ENCODE measurements at places on chromosomes 5 and 9. TPM values are rescaled to one million over a fixed set of nuclear protein-coding genes. Genes with fewer than 3 reads are reported as not detected.

DNA sequence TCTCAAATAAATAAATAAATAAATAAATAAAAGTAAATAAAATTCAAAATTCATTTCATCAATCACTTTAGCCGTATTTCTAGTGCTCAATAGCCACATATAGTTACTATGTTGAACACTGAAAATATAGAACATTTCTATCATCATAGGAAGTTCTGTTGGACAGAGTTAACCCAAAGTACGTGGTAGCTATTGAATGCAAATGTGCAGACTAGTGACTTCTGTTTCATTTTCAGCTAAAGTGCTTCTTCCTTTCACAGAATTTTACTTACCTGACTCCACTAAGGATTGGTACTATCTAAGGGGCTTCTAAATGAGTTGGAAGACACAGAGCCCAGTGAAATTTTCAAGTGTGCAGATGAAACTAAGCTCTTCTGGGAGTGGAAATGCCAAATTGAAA, 1208.3 kb downstream of the MAT2B start:
- no peak overlapping the region for H3K4me3 ChIP-seq
- no peaks in the 10 kb centered on the region for H3K4me1 ChIP-seq
- H3K27me3 ChIP-seq = no peaks in the 10 kb centered on the region

GRCh38 chr5:91103353-91104061, 279.6 kb downstream of the ARRDC3 start:
- H3K36me3 ChIP-seq = no peaks in the 10 kb centered on the region
- no peak for DNase-seq
- H3K4me3 ChIP-seq = no peak overlapping the region
- no peak overlapping the region for H3K27ac ChIP-seq

GRCh38 chr5:103908336-103909080, 345.9 kb upstream of the NUDT12 start:
- H3K27ac ChIP-seq = no peak overlapping the region
- no peaks in the 10 kb centered on the region for H3K27me3 ChIP-seq
- no peaks in the 10 kb centered on the region for H3K4me1 ChIP-seq
- DNase-seq = no peak
- no peak overlapping the region for H3K4me3 ChIP-seq

GRCh38 chr5:34054400-34054729, 11.4 kb upstream of the C1QTNF3 start:
- DNase-seq = no peak
- no peak overlapping the region for H3K4me3 ChIP-seq

GRCh38 chr9:77882294-77882693, 149.3 kb downstream of the GNAQ start:
- no peak for DNase-seq
- H3K27me3 ChIP-seq = no peaks in the 10 kb centered on the region
- H3K4me1 ChIP-seq = no peaks in the 10 kb centered on the region
- H3K4me3 ChIP-seq = no peak overlapping the region

GRCh38 chr5:41869151-41869723, 988 bp downstream of the OXCT1 start:
- DNase-seq = no peak
- H3K27ac ChIP-seq = peak overlapping the region; percentile 97
- peak overlapping the region; percentile 91 for H3K4me3 ChIP-seq
- H3K27me3 ChIP-seq = no peaks in the 10 kb centered on the region
- no peaks in the 10 kb centered on the region for H3K36me3 ChIP-seq

- peaks cover 7% of the 10 kb centered on the region for H3K27me3 ChIP-seq
- H3K4me1 ChIP-seq = no peaks in the 10 kb centered on the region
- no peaks in the 10 kb centered on the region for H3K36me3 ChIP-seq
- no peak for DNase-seq
- H3K4me3 ChIP-seq = no peak overlapping the region
Observed at GRCh38 chr5:129904667-129905472, 605 bp downstream of the CHSY3 start.

DNA sequence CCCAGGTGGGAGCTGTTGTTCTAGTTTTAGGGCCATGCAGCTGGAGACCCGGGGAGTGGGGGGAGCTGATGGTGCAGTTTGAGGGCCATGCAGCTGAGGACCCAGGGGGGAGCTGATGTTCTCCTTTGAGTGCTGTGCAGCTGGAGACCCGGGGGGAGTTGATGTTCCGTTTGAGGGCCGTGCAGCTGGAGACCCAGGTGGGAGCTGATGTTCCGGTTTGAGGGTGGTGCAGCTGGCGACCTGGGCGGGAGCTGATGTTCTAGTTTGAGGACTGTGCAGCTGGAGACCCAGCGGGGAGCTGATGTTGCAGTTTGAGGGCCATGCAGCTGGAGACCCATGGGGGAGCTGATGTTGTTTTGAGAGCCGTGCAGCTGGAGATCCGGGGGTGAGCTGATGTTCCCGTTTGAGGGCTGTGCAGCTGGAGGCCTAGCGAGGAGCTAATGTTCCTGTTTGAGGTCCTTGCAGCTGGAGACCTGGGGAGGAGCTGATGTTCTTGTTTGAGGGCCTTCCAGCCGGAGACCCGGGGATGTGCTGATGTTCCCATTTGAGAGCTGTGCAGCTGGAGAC, 14.6 kb downstream of the PDCD6 start:
- H3K36me3 ChIP-seq = peaks cover 36% of the 10 kb centered on the region
- H3K27me3 ChIP-seq = no peaks in the 10 kb centered on the region
- no peak for DNase-seq

DNA sequence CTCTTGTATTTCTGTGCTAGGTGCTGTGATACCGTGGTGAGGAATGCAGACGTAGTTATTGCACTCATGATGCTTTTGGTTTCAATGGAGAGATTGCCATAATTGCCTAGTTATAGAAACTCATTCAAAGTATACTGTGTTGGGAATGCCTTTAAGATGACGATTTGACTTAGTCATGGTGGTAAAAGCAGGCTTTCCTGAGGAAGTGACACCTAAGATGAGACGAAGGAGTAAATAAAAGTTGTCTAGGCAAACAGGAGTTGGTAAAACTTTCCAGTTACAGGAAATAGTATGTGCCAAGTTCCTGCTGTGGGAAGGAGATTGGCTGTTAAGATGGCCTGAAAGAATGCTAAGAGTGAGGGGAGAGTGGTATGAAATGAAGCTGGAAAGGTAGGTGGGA, 48.1 kb downstream of the FOCAD start:
- no peak overlapping the region for H3K27ac ChIP-seq
- no peak for DNase-seq
- no peaks in the 10 kb centered on the region for H3K4me1 ChIP-seq
- H3K4me3 ChIP-seq = no peak overlapping the region
- H3K27me3 ChIP-seq = no peaks in the 10 kb centered on the region
- H3K36me3 ChIP-seq = no peaks in the 10 kb centered on the region

DNA sequence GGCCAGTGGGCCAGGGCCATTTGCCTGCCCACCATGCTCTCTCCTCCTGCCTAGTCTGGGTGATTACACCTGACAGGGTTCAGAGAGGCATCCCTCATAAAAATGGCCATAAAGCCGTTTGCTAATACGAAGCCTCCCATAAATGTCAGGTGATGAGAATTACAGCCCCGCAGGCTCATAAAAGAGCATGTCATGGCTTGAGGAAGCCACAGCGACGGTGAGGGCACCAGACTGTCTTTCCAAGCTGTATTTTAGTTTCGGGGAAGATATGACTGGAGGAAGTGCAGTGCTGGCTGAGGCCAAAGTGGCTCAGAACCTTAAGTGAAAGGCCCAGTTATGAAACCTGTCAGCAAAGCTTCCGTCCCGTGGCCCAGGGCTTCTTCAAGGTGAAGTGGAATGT, 18.5 kb upstream of the TCERG1 start:
- H3K4me3 ChIP-seq = no peak overlapping the region
- no peaks in the 10 kb centered on the region for H3K4me1 ChIP-seq
- H3K27ac ChIP-seq = no peak overlapping the region
- no peaks in the 10 kb centered on the region for H3K27me3 ChIP-seq

DNA sequence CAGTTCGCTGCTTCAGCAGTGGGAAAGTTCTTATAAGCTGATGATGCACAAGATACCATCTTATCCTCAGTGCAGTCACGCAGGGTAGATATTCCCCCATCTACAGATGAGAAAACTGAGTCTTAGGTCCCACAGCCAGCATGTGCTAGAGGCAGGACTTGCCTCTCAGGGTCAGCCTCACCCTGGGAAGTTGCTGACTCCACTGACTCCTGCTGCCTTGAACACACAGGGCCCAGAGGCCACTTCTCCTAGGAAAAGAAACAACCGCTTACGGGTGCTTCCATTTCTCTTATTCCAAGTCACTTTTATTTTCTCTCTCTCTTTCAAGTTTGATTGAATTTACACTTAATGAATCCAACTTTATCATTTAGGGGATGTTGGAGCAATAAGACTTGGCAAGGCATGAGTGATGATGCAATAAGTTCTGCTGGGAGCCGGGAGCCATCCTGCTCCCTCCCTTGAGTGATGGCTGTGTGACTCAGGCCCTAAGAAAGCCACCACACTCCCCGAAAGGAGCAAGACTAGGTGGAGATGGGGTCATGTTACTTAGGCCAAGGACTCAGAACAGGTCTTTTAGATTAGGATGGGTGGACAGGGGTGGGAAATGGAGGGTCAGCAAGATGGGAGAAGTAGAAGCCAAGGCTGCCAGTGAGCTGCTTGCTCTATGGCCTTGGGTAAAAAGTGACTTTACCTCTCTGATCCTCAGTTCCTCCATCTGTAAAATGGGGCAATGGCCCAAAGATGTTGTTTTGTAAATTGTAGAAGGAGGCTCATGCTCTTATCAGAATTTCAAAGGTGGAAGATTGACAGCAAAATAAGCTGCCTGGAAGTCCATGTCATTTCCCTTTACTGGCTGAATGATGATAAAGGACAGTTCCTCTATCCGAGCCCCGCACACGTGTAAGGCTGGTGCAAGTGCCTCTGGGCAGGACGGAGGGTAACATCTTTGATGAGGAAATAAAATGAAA, 67.4 kb upstream of the ZNF618 start:
- no peaks in the 10 kb centered on the region for H3K36me3 ChIP-seq
- no peak overlapping the region for H3K4me3 ChIP-seq
- H3K4me1 ChIP-seq = no peaks in the 10 kb centered on the region
- H3K27me3 ChIP-seq = no peaks in the 10 kb centered on the region
- no peak overlapping the region for H3K27ac ChIP-seq

GRCh38 chr9:34378376-34379060, 1.8 kb upstream of the MYORG start:
- no peak overlapping the region for H3K4me3 ChIP-seq
- H3K27me3 ChIP-seq = no peaks in the 10 kb centered on the region
- DNase-seq = no peak

- no peaks in the 10 kb centered on the region for H3K4me1 ChIP-seq
- DNase-seq = no peak
- H3K27me3 ChIP-seq = no peaks in the 10 kb centered on the region
- no peaks in the 10 kb centered on the region for H3K36me3 ChIP-seq
- no peak overlapping the region for H3K4me3 ChIP-seq
Observed at GRCh38 chr5:72364171-72364570, 44.0 kb downstream of the PTCD2 start.

DNA sequence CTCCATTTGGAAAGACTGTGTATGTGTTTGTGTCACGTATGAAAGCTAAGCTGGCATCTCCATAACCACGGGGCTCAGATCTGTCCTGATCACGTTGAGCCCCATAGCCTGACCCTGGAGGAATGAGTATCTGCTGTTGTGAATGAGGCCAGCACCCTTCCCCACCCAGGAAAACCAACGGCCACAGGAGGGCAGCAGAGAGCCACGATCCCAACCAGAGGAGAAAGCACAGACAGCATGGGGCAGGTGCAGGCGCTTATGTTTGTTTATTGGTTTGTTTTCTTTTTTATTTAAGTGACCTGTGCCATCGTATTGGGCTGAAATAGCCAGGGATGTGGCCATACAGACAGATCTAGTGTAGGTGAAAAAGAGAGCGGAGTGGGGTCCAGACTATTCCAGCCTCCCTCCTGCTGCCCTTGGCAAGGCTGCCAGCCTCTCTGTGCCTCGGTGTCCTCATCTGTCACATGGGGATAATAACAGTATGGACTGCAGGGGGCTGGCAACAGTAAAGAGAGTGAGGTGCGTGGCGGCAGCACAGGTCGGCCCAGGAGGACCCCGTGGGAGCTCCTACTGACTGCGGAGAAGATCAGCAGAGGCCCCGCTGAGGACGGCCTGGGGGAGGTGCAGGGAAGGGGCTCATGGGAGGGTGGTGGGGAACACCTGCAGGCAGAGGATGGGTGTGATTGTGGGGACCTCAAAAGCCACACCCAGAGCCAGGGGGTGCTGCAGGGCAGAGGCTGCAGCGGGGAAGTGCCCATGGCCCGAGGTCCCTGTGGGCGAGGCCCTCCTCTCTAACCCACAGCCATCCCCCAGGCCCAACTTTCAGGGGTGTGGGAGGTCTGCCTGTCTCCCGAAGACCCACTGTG, 12.1 kb downstream of the OR2V2 start:
- DNase-seq = peak; percentile 83
- no peaks in the 10 kb centered on the region for H3K27me3 ChIP-seq
- no peaks in the 10 kb centered on the region for H3K36me3 ChIP-seq
- peak overlapping the region; percentile 89 for H3K27ac ChIP-seq

DNA sequence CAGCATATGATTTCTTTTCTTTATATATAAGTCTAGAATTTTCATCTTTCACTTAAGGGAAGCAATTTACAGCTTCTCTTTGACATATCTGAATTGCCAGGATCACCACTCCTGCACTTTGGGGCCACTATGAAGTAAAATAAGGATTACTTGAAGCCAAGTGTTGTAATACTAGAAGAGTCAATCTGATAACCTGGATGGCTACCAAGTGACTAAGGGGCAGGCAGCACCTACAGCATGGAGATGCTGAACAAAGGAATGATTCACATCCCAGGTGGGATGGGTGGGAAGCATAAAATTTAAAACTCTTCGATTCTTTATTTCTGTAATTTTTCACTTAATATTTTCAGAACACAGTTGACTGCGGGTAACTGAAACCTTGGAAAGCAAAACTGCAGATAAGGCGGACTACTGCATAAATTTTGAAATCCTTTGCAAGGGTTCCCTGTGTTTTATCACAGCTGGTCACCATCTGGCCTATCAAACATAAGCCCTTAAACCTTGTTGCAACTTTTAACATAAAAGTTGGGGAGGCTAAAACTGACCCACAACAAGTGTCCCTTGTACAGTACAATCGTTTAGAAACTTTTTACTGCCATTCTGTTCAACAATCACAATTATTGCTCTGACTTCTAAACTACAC, 31.2 kb downstream of the NR3C1 start:
- no peaks in the 10 kb centered on the region for H3K36me3 ChIP-seq
- H3K4me1 ChIP-seq = peaks cover 10% of the 10 kb centered on the region
- no peak for DNase-seq
- H3K4me3 ChIP-seq = no peak overlapping the region
- no peak overlapping the region for H3K27ac ChIP-seq

DNA sequence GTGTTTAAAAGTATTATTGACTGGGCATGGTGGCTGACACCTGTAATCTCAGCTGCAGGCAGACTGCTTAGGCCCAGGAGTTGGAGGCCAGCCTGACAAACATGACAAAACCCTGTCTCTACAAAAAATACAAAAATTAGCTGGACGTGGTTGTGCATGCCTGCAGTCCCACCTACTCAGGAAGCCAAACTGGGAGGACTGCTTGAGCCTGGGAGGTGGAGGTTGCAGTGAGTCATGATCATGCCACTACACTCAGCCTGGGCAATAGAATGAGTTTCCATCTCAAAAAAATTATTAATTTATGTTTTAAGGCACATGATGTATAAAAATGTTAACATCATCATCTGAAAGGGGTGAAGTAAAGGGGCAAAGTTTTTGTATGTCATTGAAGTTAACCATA, 49.7 kb upstream of the FNIP1 start:
- no peaks in the 10 kb centered on the region for H3K36me3 ChIP-seq
- no peaks in the 10 kb centered on the region for H3K27me3 ChIP-seq
- H3K4me1 ChIP-seq = no peaks in the 10 kb centered on the region
- DNase-seq = no peak
- no peak overlapping the region for H3K27ac ChIP-seq

The PHYHD1 gene
- total RNA-seq = 3.2 TPM

The ECSCR gene
- total RNA-seq = 0.38 TPM

The SOHLH1 gene
- not detected for total RNA-seq

The PRR16 gene
- not detected for total RNA-seq

The ANKRD55 gene
- 7.1 TPM for total RNA-seq

The ZNF366 gene
- not detected for total RNA-seq

The DEPDC1B gene
- total RNA-seq = 0.27 TPM

The BRD9 gene
- total RNA-seq = 89.7 TPM

The PKD2L2 gene
- total RNA-seq = not detected
